ENCODE measurements at places on chromosomes 3 and 15.

DNA sequence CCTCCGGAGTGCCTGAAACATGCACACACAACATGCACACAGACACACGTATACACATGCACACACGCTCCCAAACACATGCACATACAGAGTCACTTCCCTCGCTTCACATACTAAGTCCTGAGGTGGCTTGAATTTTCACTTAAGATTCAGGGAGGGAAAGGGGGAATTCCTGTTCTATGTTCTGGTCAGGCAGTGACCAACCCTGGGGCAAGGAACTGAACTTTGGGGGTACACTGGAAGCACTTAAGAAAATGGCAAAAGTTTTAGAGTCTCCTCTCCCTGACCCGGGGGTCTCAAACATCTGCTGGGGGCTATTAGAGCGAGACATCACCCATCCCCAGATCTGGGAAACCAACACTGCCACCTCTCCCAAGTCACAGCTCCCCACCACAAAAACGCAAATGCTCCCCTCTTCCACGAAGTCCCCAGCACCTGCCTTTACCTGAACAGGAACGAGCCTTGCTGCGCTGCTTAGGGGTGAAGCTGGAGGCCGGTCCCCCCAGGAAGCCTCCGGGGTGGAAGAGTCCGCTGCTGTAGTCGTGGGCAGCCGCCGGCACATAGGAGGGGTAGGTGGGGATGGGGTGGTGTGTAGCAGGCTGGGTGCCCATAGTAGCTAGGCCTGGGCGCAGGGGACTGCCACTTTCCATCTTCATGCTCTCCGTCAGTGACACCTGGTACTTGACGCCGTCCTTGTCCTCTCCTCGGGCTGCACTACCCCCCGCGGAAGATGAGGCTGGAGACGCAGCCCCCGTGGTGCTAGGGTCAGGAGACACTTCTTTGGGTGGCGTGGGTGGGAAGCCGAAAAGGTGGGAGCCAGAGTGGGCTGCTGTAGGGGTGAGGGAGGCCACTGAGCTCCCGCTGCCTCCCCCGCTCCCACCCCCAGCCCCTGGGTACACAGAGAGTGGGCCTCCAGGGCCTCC is 7.5 kb downstream of the GATA2 start:
- DNase-seq, result no peak

GRCh38 chr3:152719264-152719663 is 115.7 kb upstream of the P2RY1 start:
- DNase-seq, result no peak

DNA sequence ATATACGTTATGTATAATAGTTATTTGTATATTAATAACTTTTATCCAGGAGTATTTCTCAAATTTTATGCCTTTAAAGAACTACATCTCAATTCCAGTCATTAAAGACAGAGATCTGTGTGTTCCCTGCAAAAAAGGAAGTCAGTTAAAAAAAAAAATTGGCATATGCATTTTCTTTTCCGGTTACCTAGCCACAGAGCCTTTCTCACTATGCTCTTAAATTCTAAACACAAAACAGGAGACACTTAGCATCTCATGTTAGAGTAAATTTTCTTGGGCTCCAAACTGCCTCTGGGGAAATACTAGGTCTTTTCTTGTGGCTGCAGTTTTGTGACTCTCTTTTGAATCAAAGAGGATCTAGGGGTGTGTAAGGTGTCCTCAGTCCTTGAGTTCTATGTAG is 105.9 kb downstream of the KCNH8 start:
- no peak for DNase-seq

DNA sequence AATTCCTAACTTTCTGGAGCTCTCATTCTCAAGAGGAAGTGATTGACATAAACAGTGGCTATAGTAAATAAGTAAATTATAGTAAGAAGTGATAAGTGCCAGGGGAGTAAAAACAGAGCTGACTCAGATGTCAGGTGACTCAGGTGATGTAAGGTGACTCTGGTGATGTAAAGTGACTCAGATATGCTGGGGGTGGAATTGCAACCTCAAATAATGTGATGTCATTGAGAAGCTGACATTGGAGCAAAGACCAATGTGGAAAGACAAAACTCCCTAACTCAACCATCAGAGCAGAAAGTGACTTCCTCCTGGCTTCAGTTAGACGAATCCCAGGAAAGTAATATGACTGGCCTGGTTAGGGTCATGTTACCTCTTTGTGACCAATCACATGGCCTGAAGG is 144.2 kb upstream of the SNTN start:
- no peak for DNase-seq

DNA sequence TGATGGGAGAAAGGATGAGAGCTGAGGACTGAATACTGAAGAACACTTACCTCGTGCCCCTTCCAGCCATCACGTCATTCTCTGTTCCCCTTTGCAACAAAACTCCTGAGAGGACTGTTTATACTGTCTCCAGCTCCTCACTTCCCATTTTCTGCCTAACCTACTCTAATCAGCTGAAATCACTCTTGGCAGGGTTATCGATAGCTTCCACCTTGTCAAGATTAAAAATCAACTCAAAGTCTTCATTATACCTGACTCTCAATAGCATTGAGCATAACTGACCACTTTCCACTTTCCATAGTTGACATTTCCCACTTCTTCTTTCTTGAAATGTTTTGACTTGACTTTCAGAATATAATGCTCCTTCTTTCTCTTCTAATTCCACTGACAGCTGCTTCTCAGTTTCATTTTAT is 4.3 kb downstream of the BTBD1 start:
- no peak for DNase-seq

GRCh38 chr3:158447408-158447807 is 123.6 kb upstream of the MLF1 start:
- DNase-seq, result no peak

GRCh38 chr15:76773234-76773633 is 131.9 kb downstream of the SCAPER start:
- no peak for DNase-seq

DNA sequence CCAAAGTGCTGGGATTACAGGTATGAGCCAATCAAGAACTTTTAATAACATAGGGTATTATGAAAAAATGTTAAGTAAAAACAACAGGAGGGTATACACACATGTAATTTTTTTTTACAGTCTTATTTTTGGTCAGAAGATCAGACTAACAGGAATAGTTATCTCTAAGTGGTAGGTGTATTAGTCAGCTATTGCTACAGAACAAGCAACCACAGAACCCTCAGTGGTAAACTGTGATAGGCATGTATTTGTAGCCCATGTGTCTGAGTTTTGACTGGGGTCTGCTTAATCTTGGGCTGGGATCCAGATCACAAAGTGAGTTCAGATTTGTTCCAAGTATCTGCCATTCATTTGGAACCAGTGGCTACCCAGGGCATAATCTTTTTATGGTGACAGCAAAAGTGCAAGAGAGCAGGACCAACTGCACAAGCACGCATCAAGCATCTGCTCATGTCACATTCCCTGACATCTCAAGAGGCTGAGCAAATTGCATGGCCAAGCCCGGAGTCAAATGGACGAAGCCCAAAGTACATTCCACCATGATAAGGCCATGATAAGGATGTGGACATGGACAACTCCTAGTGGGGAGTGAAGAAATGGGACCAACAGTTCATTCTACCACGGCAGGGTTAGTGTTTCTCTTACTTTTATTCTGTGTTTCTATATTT is 3.0 kb upstream of the IL5RA start:
- no peak for DNase-seq

GRCh38 chr3:168544097-168544957 is 448.6 kb upstream of the GOLIM4 start:
- no peak for DNase-seq

- no peak for DNase-seq
These were observed 322.1 kb downstream of the CHST2 start for GRCh38 chr3:143441516-143442171.

DNA sequence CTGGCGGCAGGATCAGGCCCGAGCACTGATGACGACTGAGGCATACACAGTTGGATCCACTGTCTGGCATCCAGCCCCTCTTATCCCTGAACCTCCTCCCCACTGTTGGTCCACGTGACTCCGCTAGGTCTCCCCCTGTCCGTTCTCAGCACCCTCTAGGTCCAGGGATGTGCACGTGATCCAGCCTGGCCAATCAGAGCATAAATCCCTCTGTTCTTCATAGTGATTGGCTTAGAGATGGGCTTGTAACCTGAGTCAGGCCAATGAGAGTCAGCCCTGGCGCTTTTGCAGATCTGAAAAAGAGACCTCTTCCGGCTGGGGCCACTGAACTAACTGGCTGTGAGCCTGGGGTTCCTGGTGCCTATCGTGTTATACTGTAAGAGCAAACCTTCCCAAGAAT is 20.5 kb upstream of the IQSEC1 start:
- no peak for DNase-seq

GRCh38 chr15:70060993-70061305 is 36.8 kb downstream of the TLE3 start:
- DNase-seq, result no peak

- DNase-seq, result no peak
These were observed 275.8 kb upstream of the RBMS3 start for GRCh38 chr3:29004885-29005599.

- DNase-seq, result no peak
These were observed 646.4 kb upstream of the NR2F2 start for GRCh38 chr15:95684126-95684525.

GRCh38 chr3:108103886-108104797 is 13.3 kb upstream of the CD47 start:
- no peak for DNase-seq

DNA sequence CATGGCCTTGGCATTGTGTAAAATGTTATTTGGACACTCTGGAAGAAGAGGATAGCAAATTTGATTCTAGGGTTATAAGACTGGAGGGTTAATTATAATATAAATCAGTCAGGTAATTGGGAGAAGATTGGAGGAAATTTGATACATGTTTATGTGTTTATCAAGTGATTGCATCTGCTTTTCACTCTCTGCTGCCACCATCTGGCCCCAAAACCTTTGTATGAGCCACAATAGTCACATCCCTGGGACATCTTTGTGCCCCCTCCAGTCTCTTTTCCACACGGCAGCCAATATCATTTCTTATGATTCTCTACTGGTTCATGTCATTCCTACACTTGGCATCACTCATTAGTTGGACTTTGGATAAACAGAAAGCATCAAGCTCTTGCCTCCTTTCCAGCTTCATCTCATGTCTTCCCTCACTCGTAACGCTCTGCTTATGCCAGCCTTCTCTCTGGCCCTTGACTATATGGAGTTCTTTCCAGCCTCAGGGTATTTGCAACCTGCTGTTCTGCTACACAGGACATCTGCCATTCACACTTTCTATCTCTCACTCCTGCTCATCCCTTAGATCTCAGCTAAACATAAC is 602.3 kb upstream of the SUCLG2 start:
- DNase-seq, result no peak

DNA sequence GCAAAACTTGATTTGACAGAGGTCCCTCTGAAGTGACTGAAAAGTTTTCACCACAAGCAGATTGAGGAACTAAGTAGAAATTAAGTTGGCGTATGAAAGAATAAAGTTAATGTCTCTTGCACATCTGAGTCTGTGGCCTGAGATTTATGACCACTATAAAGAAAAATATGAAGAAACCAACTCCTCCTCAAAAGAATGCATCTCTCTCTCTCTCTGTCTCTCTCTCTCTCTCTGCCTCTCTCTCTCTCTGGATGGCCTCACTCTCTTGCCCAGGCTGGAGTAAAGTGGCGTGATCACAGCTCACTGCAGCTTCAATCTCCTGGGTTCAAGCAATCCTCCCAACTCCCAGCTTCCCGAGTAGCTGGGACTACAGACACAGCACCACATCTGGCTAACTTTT is 55.2 kb downstream of the RPL22L1 start:
- no peak for DNase-seq

- no peak for DNase-seq
These were observed 2.9 kb downstream of the WNT5A start for GRCh38 chr3:55484191-55484689.

DNA sequence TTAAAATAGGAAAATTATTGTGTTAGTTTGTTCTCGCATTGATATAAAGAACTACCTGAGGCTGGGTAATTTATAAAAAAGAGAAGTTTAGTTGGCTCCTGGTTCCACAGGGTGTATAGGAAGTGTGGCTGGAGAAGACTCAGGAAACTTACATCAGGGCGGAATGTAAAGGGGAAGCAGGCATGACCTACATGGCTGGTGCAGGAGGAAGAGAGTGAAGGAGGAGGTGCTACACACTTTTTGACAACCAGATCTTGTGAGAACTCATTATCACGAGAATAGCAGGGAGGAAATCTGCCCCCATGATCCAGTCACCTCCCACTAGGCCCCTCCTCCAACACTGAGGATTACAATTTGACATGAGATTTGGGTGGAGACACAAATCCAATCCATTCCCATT is 490.7 kb downstream of the RBMS3 start:
- DNase-seq, result no peak

DNA sequence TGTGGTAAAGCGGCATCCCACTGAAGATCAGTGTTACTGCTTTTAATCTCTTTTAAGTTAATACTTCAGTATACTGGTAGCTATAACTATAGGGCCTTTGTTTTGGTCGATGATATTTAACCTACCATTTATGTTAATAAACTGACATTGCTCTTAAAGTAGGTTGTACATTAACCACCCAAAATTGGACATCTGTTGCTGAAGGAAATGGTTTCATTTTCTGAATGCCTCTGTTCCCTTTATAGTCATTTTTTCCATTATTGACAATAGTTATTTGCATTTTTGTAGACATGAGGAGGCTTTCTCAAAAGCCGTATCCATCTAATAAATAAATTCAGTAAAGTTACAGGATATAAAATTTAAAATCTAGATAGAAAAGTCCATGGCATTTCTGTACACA is 252.4 kb upstream of the UBE2E1 start:
- no peak for DNase-seq

DNA sequence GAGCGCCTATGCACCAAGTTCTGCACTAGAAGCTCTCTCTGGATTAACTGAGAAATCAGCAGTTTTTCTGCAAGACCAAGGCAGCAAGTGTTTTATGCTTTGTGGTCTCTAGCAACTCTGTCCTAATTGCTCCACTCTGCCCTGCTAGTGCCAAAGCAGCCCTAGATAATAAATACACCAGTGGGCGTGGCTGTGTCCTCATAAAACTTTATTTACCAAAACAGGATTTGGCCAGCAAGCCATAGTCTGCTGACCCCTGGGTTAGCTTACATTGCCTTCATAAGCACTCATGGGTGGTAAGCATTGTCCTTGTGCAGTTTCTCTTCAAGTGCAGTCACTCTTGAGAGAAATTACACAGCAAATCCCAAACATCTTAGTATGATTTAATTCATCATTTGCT is 30.7 kb upstream of the SLC24A5 start:
- DNase-seq, result no peak

DNA sequence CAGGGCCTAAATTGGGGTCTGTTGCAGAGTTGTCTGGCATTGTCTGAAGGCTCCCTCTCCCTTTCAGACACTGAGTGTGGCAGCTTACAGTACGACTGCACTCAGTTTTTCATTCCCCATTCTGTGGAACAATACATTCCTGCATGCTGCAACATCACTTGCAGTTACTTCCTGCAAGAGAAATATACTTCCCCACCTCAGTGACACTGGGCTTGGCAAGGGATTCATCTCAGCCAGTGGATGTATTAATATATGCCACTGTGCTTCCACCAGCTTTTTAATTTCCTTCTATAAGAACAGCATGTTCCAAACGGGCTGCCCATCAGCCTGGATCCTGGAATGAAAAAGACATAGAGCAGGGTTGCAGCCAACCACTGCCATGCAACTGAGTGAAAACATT is 23.1 kb downstream of the B3GALNT1 start:
- DNase-seq, result no peak
